Hypothalamus (tissue), 51 donors: ENCODE measurements at places on chromosomes 11 and 22.

GRCh38 chr22:22099833-22100812, 117.5 kb upstream of the TOP3B start:
- DNase-seq, result no peak

GRCh38 chr22:50498322-50498890, 9.1 kb downstream of the LMF2 start:
- DNase-seq, result no peak

- no peak for DNase-seq
Measured at GRCh38 chr22:32326647-32327046, 31.0 kb upstream of the RFPL3 start.

GRCh38 chr22:19607192-19608002, 83.2 kb upstream of the CLDN5 start:
- DNase-seq, result no peak

- DNase-seq, result no peak
Measured at GRCh38 chr11:130272336-130272735, 42.4 kb downstream of the ZBTB44 start.

- DNase-seq, result no peak
Measured at GRCh38 chr11:78346799-78347198, 70.8 kb downstream of the GAB2 start.

DNA sequence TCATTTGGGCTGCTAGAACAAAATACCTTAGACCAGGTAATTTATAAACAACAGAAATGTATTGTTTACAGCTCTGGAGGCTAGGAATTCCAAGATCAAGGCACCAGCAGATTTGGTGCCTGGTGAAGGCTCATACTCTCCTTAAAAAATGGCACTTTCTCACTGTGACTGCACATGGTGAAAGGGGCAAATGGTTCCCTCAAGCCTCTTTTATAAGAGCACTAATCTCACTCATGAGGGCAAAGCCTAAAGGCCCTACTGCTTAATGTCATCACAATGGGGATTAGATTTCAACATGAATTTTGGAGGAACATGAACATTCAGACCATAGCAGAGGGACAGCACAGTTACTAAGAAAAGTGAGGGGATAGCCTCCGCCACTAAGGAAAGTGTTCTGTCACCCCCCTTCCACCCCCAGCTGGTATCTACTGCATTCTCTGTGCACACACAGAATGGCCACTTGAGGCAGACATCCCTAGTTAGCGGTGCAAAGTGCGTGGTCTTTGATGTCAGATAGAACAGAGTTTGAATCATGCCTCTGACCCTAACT, 47.2 kb upstream of the CEP295 start:
- no peak for DNase-seq

GRCh38 chr11:61120706-61121191, 18.5 kb downstream of the CD5 start:
- no peak for DNase-seq

DNA sequence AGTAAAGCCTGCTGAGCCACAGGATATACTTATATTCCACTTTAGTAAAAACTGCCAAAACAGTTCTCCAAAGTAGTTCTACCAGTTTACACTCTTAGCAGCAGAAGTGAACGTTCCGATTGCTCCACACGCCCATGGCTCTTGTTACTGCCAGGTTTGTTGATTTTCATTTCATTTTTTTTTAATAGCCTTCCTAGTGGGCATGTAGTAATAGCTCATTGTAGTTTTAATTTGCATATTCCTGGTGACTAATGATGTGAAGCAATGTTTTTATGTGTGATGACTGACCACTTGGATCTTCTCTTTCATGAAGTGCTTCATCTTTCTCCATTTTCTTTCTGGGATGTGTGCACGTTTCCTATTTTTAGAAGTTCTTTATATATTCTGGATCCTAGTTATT, 4.8 kb upstream of the C11orf97 start:
- no peak for DNase-seq

GRCh38 chr22:32799496-32799895, 2.0 kb upstream of the TIMP3 start:
- no peak for DNase-seq

DNA sequence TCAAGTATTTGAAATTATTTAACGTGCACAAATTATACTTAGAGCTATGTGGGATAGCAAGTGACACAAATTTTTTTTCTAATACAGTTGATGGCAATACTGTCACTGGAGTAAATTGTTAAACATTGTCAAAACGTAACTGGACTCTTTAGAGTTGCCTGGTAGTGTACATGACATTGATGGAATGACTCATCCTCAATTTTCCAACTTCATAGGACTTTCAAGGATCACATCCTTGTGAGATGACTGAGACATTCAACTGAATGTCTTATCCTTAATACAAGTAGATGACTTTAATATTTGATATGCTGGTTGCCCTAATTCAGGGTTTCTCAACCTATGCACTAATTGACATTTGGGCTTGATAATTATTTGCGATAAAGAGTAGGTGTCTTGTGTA, 310.0 kb downstream of the SWAP70 start:
- no peak for DNase-seq

- DNase-seq, result no peak
Measured at GRCh38 chr22:17268501-17269223, 49.4 kb upstream of the ADA2 start.

GRCh38 chr11:23948851-23949250, 548.0 kb upstream of the LUZP2 start:
- no peak for DNase-seq
